CD8-positive, alpha-beta memory T cell (primary cell): ENCODE measurements at places on chromosomes 11 and 22. TPM values are rescaled to one million over a fixed set of nuclear protein-coding genes. Genes with fewer than 3 reads are reported as not detected.
A peak's percentile ranks its signal among the peaks of the same experiment; 100 is the strongest.

Gene C22orf42
- total RNA-seq: not detected

DNA sequence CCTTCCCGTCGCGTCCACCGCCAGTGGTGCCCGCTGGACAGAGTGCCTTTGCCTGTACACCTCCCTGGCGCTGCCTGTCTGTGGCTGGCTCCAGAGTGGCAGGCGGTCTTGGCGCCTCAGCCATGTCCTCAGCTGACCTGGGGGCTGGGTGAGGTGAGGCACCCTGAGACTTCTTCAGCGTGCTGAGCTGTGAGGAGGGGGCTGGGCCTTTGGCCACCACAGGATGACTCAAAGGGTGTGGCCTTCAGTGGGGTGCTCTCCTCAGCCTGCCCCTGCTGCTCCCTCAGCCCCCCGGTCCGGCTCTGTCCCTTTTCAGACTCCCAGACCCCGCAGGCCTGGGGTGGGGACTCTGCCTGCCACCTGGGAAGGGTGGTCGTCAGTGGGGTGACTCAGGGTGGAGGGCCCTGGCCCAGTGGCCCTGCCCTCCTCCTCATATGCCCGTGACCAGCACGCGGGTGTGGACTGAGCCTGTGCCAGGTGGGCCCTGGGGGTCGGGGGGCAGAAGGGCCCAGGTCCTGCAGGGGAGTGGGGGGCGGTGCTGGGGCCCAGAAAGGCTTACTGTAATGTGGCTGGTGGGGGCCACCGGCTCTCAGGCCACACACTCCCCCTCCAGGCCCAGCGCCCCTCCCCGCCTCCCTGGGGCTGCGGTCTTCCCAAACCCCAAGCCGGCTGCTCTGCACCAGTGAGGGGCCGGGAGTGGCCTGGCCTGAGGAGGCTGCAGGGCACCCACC is 15.9 kb downstream of the CRELD2 start:
- peak; percentile 35 for DNase-seq

DNA sequence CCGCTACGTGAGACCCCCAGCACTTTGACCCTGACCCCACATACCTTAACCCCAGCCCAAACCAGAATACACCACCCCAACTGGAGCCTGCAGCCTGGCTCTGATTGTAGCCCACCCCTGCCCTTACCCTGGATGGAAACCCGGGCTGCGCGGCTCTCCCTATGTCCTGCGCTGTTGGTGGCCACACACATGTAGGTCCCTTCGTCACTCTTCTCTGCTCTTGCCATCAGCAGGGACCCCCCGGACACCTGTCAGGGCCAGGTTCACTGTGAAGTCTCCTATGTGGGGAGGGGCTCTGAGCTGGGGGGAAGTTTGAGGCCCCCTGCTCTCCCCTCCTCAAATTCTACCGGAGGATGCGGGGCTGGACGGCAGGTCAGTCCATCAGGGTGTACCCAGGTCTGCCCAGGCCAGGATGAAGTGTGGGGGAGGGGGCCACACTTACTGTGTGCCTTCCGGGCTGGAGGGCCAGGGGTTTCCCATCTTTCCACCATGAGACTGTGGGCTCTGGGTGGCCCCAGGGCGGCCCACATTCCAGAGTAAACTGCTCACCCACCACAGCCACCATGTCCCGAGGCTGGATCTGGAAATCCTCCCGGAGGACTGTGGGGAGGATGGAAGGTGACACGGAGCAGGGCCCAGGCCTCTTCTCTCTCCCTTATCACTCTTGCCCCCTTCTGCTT is 1.5 kb downstream of the ROBO4 start:
- DNase-seq: no peak

- no peak for DNase-seq
These were observed 99.5 kb downstream of the ADAMTS15 start for GRCh38 chr11:130547761-130548490.

- DNase-seq: no peak
These were observed 41.6 kb downstream of the SLC22A12 start for GRCh38 chr11:64632654-64633053.
